Stimulated activated CD4-positive, alpha-beta T cell treated with anti-CD3 and anti-CD28 coated beads, Interleukin-15, amount 100 ng/mL, for 24 hours (primary cell): ENCODE measurements at places on chromosomes 12 and 14.
A peak's percentile ranks its signal among the peaks of the same experiment; 100 is the strongest.

GRCh38 chr14:71658261-71658860 lies 273.9 kb upstream of the RGS6 start:
- DNase-seq = no peak

- DNase-seq = peak; percentile 42
These were observed 22.5 kb downstream of the MRPS35 start for GRCh38 chr12:27733052-27733656.

DNA sequence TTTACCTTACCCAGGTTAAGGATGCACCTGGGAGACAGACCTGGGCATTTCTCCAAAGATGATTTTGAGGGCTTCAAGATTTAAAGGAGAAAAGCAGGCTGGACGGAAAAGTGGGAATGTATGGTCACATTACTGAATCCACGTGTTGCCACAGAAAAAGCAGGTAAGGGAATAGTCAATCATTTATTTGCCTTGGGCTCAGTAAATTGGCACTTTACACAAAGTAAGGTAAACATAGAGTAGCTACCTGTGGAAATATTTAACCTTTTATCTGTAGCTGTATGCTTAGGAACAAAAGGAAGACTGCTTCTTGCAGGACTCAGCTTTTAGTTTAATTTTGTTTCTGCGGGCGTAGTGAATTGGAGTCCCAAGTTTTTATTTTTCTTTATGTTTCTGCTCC lies 153.3 kb downstream of the SLCO1B3 start:
- DNase-seq = no peak

- DNase-seq = no peak
These were observed 122.5 kb downstream of the SNAPC1 start for GRCh38 chr14:61884711-61885110.

GRCh38 chr14:87630846-87631245 lies 362.1 kb downstream of the GALC start:
- no peak for DNase-seq
